H7 (cell line): ENCODE measurements at places on chromosomes 12 and 14. TPM values are rescaled to one million over a fixed set of nuclear protein-coding genes. Genes with fewer than 3 reads are reported as not detected.
A peak's percentile ranks its signal among the peaks of the same experiment; 100 is the strongest.

Gene ZNF385A
- 2.7 and 3.5 TPM in 2 replicates for total RNA-seq

- DNase-seq: peak; percentile 47
Measured at GRCh38 chr14:88682495-88683114, 110.1 kb downstream of the EML5 start.

Gene IQSEC3
- 0.45 and 0.81 TPM in 2 replicates for total RNA-seq

DNA sequence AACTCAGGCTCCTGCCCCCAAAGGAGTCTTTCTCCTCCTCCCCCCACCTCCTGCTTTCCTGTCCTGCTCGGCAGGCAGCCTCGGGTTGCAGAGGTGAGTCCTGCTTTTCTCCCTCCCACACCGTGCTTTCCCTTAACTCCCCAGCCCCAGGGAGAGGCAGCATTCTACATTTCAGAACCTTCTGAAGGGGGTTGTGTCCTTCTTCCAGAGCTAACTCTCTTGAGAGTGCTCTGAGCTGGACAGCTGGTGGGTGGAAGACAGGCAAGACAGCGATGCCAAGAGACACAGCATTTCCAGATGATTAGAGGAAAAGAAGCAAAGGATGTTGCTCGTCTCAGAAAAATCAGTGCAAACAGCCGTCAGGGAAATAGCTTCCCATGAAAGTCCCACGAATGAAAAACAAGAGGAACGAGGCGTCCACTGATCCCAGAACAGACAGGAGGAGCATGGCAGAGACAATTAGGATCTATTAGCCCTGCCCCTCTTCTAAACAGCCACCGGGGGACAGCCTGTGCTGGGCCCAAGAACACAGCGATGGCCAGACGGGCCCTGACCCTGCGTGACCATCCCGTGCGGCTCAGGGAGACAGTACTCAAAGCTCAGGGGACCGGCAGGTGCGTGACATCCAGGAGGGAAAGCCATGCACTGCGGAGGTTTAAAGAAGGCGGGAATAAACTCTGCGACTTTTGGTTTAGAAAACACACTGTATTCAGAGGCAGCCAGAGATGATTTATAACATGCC is 216.5 kb upstream of the RTL1 start:
- DNase-seq: peak; percentile 80

DNA sequence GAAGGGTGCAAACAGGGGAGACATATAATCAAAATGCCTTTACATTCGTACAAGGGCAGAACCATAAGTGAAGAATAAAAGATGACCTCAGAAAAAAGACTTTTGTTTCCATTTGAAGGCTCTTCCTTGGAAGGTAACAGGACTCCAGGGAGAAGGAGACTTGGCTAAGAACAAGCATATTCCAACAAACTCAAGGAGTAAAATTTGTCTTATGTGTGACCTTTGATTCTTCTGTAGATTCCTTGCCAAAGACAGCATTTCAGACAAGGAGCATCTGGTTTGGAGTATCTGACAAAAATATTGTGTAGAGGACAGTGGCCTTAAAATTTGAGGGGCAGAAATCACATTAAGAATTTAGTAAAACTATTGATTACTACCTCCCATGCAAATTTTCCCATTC is 991.9 kb downstream of the FLRT2 start:
- DNase-seq: no peak
